ENCODE measurements at places on chromosomes 2 and 18.

DNA sequence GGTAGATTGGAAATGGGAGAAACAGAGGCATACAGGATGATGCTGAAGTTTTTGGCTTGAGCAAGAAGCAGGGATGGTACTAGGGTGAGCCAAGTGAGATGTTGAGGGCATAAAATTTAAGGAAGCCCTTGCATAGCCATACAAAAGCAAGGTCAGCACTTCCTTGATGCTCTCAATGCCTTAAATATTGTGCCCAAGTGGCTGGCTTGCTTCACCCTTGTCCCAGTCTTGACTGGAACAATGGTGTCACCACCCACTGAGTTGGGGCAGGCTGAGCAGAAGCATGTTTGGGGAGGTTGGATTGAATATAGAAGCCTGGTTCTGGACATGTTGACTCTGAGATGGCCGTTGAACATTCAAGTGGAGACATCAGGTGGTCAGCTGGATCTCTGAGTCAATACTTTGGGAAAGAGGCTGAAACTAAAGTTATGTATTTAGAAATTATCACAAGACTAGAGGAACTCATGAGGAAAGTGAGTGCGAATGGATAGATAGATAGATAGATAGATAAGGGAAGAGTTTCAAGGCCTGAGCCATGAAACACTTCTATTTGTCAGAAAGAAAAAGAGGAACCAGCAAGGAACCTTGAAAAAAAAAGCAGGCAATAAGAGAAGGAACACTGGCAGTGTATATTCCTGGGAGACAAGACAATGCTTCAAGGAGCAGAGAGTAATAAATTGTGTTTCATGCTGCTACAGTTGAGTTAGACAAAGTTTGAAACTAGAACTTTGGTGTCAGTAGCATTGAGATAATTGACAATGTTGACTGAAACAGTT is 43.0 kb upstream of the HNMT start:
- no peak for DNase-seq

GRCh38 chr2:239948100-239948881 is 76.9 kb downstream of the NDUFA10 start:
- no peak for DNase-seq

GRCh38 chr18:54004828-54005227 is 219.6 kb downstream of the MBD2 start:
- no peak for DNase-seq

DNA sequence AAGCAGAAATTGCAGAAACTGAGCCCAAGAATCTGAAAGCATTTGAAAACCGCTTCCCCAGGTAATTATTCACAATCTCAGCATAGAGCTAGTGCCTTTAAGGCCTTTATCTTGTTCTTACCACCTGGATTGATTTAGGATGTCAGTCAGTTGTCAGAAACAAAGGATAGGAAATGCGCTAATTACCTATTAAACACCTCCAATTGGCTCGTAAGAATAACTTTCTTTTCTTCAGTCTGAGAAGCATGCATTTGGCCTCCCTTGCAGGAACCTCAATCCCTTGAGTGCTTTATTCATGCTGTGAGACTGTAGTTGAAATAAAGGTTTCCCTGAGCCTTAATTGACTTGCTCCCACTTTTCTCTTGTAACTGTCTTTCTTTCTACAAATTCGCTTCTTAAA is 400.3 kb upstream of the LRATD1 start:
- DNase-seq: no peak

GRCh38 chr18:5600378-5601071 is 56.7 kb upstream of the EPB41L3 start:
- no peak for DNase-seq

GRCh38 chr2:5877360-5877759 is 185.2 kb downstream of the SOX11 start:
- no peak for DNase-seq

GRCh38 chr2:20698916-20699613 is 32.1 kb downstream of the GDF7 start:
- DNase-seq: no peak

DNA sequence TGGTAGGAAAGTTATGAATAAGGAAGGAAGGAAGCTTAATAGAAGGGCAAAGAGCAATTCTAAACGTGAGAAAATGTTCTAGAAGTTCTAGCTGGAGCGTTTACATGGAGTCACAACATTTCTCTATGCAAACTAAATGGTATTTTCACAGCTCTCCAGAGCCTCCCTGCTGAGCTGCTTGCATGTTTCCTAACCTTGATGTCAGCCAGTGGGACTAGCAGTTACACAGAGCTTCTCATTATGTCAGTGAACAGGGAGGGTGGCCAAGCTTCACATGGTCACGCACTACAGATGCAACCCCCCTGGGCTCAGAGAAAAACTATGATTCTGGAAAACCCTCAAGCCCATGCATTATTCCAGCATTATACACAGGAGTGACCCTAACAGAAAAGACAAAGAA is 153.4 kb upstream of the CCDC150 start:
- DNase-seq: no peak

- no peak for DNase-seq
These were observed 16.4 kb downstream of the TET3 start for GRCh38 chr2:74001121-74001520.

DNA sequence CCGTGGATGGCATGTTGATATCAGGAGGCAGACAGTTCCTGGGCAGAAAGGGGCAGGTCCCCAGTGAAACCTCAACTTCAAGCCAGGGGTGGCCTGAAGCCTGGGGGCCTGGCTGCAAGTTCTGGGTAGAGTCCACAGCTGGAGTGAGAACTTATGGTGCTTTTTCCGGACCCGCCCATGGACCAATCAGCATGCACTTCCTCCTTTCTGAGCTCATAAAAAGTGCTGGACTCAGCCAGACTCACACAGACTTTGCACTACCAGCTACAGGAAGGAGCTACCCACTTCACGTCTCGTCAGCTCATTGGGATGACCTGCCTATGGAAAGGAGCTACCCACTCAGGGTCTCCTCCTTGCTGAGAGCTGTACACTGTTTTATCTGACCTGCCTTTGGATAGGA is 183.1 kb upstream of the MC4R start:
- DNase-seq: no peak

Measured in endothelial cell (in vitro differentiated cells).